ENCODE measurements at places on chromosomes 3 and 15.
A peak's percentile ranks its signal among the peaks of the same experiment; 100 is the strongest.

GRCh38 chr3:54897028-54897711, 30.7 kb downstream of the LRTM1 start:
- DNase-seq: peak; percentile 47

DNA sequence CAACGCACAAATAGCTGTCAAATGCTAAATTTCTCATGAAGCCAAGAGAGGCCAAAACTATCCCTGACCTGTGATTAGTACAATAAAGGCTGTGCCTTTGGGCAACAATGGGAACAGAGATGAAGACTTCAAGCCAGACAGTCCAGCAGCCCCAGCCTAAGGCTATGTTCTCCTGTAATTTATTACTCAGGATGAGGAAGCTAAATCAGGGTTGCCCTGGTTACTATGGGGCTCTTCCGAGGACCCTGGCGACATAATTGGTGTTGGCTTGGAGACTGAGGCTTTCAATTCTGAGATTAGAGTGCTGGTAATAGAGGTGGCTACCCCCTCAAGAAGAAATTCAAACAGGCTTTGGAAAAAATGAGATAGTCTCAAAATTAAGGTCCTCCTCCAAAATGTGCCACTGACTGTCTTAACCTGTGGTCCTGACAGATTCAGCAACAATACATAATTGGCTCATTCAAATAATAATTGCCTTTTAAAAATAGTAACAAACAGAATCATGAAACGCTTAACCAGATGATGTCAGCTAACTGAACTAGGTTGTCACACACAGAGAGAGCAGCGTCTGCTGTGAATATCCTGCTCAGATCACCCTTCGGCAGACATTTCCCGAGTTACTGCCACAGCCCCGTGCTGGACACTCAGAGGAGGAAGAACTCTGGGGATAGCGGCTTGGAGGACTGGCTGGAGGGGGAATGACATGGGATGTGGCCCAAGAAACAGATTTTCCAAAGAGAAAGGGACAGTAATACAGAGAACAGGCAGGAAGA, 43.0 kb downstream of the NSMCE3 start:
- DNase-seq: no peak

GRCh38 chr3:126245811-126246727, 65.7 kb upstream of the ALDH1L1 start:
- DNase-seq: peak; percentile 64

DNA sequence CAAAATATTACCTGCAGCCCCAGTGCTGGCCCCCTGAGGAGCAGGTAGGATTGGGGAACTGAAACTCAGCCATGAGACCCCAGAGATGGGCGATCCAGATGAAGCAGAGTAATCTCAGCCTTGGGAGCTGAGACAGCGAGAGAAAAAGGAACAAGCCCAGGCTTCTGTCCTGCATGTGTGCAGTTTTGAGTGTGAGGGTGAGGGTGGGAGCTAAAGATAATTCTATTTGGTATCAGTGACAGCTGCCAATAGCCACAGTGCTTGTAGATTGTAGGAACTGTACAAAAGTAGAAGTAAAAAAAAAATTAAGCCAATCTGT, 5.9 kb downstream of the ATP8B4 start:
- DNase-seq: no peak

DNA sequence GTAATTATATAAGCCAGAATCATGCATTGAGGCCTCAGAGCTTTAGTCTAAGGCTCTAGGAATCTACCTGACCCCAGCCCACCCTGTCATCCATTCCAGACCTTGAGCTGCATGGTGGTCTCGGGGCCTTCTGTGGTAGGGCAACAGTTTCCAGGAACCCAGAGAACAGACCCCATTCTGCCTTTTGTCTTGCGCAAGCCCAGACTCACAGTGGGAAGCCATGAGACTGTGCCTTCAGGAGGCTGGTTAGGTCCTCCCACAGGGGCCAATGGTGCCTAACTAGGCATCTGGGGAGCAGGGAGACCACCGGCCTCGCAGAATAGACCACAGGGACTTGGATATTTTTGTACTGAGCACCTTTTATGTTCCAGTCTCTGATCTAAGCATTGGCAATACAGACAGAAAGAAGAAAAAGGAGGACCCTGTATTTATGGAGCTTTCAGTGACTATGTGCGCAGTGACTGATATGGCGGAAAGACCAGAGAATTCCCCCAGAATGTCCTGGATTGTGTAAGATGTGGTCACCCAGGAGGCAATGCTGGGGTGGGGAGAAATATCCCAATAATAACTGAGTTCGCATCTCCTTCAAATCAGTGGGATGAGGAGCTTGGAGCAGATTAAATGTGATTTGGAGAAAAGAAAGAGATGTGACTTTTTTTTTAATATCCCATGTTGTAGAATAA, 40.1 kb downstream of the MCF2L2 start:
- DNase-seq: no peak

DNA sequence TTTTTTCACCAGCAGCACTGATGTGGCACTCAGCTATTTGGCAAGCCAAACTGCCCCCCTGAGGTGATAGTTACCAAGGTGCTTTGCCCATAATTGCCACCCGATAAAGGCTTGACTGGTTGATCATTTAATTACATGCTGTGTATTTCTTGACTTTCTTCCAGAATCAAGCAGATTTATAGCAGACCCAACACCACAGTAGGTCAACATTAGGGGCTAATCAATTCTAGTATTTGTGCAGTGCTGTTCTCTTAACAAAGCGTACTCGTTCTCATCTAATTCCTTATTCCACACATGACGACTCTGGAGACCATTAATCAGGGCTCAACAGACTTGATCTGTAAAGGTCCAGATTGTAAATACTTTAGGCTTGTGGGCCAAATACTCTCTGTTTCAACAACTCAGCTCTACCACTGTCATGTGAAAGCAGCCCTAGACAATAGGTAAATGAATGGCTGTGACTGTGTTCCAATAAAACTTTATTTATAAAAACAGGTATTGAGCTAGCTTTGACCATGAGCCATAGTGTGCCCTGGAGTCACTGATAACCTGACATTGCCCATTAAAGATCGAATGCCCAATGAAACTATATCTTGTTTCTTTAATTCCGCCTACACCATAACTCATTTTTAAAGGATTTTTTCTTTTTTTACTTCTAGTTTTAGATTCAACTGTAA, 119.1 kb upstream of the TMC3 start:
- no peak for DNase-seq

DNA sequence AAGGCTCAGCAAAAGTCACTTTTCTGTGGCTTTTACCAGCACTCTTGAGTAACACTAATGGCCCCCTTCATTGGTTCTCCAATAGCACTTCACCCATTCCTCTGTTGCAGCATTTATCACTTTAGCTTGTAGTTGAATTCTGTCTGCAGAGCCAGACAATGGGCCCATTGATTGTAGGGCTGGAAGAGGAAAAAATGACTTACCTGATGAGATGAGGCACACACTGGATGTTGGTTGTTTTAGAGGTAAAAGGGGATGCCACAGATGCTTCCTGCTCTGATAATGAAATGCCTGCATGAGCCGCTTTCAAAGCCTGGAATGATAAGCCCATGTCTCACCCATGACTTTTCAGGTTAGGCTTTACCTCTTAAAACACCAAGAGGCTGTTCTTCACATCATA, 64.3 kb downstream of the PLAAT1 start:
- no peak for DNase-seq

DNA sequence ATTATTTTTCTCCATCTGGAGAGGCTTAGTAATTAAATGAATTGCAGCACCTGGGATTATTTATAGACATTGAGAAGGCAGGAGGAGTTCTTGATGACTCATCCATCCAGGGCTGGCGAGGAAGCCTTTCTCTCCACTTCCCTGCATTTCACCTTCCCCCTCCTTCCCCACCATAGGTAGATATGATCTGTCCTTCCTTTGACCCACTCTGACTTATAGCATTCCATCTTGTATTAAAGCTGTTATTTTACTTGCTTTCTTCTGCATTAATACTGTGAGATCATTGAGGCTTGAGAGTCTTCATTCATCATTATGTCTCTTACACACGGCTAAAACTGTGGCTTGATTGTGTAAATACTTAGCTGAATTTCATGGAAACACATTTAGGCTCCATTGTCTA, 288.8 kb downstream of the FEZF2 start:
- DNase-seq: no peak

DNA sequence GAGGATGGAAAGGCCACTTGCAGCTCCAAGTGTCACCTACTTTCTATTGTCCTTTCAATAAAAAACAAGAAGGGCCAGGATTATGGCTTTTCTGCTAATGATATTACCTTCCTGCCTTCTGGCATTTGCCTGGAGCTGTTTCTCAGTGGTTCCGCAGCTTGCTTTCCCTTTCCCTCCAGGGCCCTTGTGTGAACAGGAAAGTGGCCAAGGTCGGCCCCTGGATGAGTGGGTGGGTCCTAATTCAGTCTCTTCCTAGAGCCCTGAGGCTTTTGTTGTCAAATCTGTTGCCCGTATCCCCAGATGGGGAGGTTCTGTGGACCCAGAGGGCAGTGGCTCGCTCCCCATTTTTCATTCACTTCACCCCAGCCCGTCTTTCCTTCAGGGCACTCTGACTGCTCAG, 64.2 kb upstream of the UMPS start:
- no peak for DNase-seq

All from AG10803 (cell line).